ENCODE measurements at places on chromosomes 5 and 9.

DNA sequence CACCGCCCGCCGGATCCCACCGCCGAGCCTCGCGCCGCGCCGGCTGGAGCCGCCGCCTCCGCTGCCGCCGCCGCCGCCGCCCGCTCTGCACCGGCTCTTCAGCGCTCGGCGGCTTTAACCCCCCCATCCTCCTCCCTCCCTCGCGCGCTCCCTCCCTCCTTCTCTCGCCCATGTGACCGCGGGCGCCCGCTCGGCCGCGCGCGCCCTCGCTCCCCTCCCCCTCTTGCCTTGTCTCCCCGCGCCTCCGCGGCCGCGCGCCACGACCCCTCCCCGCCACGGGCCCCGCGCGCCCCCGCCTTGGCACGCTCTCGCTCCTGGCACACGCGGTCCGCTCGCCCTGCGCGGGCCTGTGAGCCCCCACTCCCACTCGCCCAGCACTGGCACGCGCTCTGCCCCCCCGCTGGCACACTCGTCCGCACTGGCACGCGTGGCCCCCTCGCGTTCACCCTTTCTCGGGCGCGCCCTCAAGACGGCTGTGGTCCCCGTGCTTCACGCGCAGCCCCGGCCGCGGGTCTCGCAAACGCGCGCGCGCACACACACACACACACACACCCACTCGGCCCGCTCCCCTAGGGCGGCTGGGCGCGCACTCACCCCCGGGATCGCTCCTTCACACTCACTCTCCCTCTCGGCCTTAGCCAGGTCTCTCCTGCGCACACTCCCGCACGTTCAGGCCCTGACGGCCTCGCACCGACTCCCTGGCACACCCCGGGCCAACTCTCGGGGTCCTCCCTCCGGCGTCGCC is at the start of gene CNTFR:
Gene CNTFR (minus strand): TSS at position 89 of the 745 bp plus-strand sequence. CDS start 20,743 bp downstream, outside the sequence.
- no peak for DNase-seq

DNA sequence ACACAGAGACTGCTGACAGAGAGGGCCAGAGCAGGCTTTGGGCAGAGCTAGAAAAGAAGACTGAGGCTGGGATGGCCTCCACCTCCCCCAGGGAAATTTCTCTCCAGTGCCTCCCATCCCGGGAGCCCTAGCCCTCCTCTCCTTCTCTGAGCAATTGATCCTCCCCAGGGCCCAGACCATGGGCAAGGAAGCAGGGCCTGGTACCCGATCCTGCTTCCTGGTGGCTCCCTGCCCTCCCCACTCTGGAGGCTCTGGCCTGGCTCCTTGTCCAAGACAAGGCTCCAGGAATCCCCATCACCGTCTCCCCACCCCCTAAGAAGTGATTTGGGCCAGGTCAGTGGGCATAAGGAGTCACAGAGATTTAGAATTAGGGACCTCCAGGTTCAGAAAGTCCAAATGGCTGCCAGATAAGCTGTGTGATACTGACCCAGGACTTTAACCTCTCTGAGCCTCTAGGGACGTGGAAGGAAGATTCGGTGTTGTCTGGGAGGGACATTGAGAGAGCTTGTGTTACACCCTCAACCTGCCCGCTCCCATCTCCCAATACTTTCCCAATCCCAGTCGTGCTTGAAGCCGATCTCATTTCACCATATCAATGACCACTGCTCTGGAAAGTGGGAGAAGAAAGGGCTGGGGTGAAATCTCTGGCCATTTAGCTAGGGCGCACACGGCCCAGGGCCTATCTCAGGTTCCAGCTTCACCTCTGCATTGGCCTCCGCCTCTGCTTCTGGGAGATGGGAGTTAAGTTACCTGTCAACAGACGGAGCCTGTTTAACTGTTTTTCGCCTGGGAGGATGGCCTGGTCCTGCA is 25.8 kb upstream of the KIF12 start:
- peak; percentile 39 for DNase-seq

DNA sequence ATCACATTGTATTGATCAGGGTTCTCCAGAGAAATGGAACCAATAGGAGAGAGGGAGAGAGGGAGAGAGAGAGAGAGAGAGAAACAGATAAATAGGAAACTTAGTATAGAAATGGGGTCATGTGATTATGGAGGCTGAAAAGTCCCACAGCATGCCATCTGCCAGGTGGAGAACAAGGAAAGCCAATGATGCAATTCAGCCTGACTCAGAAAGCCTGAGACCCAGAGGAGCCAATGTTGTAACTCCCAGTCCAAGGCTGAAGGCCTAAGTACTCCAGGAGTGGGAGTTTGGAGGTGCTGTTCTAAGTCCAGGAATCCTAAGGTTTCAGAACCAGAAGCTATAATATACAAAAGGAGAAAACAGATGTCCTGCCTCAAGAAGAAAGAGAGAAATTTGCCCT is 48.4 kb upstream of the ISOC1 start:
- no peak for DNase-seq

DNA sequence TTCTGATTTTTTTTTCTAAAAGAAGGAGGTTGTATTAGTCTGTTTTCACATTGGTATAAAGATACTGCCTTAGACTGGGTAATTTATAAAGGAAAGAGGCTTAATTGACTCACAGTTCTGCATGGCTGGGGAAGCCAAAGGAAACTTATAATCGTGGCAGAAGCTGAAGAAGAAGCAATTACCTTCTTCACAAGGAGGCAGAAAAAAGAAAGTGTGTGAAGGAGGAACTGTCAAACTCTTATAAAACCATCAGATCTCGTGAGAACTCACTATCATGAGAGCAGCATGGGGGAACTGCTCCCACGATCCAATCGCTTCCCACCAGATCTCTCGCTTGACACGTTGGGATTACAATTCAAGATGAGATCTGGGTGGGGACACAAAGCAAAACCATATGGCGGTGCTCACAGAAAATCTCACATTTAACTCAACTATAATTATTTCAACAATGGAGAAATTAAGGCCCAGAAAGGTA is 27.1 kb downstream of the DPYSL3 start:
- no peak for DNase-seq

- DNase-seq, result no peak
Observed at GRCh38 chr5:8333977-8334376, 465.0 kb downstream of the MTRR start.

DNA sequence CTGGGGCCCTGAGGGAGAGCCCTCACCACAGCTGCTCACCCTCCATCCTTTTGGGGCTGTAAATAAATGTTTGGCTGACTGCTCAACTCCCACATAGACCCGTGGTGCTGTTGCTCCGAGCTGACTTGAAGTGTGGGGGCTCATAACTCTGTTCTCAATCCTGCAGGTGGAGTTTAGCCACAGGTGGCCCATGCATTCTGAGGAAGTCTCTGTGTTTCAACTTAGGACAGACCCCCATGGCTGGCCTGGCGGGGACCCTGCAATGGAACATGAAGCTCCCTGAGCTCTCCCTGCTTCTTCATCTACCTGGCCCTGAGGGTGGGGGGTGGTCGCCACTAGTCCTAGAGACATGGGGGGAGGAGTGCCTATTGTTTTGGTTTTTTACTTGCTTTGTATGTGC is 19.7 kb downstream of the NDUFS6 start:
- DNase-seq, result no peak

DNA sequence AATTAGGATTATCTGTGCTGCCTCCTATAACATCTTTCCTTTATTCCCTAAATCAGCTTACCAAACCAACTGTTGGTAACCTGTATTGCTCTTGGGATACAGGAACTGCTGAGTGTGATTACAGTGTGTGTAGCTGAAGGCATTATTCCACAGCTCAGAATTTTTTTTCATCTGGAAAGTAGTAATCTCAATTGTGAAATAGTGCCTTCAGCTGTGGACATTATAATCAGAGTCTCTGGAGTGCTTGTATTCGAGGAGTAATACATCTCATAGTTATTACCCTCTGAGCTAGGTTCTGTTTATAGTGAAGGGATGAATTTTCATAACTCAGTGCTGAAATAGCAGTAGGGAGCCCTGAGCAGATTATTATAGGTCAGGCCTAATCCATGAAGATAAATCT is 199.5 kb downstream of the MAST4 start:
- no peak for DNase-seq
